Smooth muscle cell of bladder (primary cell): ENCODE measurements at places on chromosomes 16 and 17. TPM values are rescaled to one million over a fixed set of nuclear protein-coding genes. Genes with fewer than 3 reads are reported as not detected.

Gene ZPBP2
- total RNA-seq, result not detected in 2 replicates

Gene SSTR5
- total RNA-seq, result not detected in 2 replicates

Gene SLC6A2
- not detected in 2 replicates for total RNA-seq

Gene HSPB9
- total RNA-seq, result not detected in 2 replicates

Gene FMNL1
- total RNA-seq, result 7.9 and 11.8 TPM in 2 replicates

Gene ATP2C2
- total RNA-seq, result under 0.01 TPM in 1 of 2 replicates, not detected in the other

Gene PRR14
- total RNA-seq, result 3.4 and 3.8 TPM in 2 replicates

Gene MMD
- total RNA-seq, result 27.1 and 38.5 TPM in 2 replicates

Gene TMEM238L
- not detected in 2 replicates for total RNA-seq

Gene MYH3
- total RNA-seq, result 0.43 and 1.1 TPM in 2 replicates

Gene TP53TG3
- not detected in 2 replicates for total RNA-seq

Gene XPO6
- 74.0 and 80.0 TPM in 2 replicates for total RNA-seq

Gene CCL4L2
- 0.14 and 0.18 TPM in 2 replicates for total RNA-seq

Gene CES1
- total RNA-seq, result 0.43 and 2.5 TPM in 2 replicates

Gene OTOP3
- total RNA-seq, result not detected in 2 replicates

Gene PNMT
- not detected in 2 replicates for total RNA-seq

Gene ALDH3A1
- 0.28 TPM in 2 replicates for total RNA-seq

Gene MT4
- total RNA-seq, result not detected in 2 replicates

Gene SPATA22
- 0.09 and 1.8 TPM in 2 replicates for total RNA-seq

Gene TBC1D3B
- 1.0 and 1.3 TPM in 2 replicates for total RNA-seq

Gene CACNA1H
- total RNA-seq, result 1.3 and 1.4 TPM in 2 replicates

Gene NOTUM
- under 0.01 and 0.09 TPM in 2 replicates for total RNA-seq

Gene ABAT
- 4.6 and 5.5 TPM in 2 replicates for total RNA-seq

Gene CNTNAP1
- 19.9 and 21.9 TPM in 2 replicates for total RNA-seq

Gene KRTAP4-4
- total RNA-seq, result not detected in 2 replicates

Gene TBX2
- total RNA-seq, result 13.6 and 22.5 TPM in 2 replicates

Gene IL17C
- not detected in 2 replicates for total RNA-seq

Gene HP
- not detected in 2 replicates for total RNA-seq

Gene KRT20
- total RNA-seq, result not detected in 2 replicates

Gene TEDC2
- total RNA-seq, result 1.00 and 1.0 TPM in 2 replicates
